Choroid plexus epithelial cell (primary cell): ENCODE measurements at places on chromosomes 5 and 9.

- DNase-seq, result no peak
Measured at GRCh38 chr5:54859316-54859715, 126.1 kb downstream of the ESM1 start.

DNA sequence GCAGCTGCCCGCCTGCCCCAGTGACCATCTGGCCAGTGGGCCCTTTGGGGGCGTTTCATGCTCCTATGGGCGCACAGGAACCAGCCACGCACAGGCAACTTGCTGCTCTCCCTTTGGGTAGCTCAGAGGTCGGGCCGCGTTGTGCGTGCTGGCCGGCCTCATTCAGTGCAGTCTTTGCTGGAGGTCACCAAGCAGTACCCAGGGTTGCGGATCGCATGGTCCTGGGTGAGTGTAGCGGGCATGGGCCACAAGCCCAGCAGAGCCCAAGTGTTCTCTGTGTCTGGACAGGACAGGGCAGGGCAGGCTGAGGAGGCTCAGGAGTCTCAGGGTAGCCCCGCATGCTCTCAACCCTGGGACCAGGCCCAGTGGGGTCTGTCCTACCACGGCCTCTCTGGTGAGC is 9.9 kb upstream of the MRNIP start:
- no peak for DNase-seq

DNA sequence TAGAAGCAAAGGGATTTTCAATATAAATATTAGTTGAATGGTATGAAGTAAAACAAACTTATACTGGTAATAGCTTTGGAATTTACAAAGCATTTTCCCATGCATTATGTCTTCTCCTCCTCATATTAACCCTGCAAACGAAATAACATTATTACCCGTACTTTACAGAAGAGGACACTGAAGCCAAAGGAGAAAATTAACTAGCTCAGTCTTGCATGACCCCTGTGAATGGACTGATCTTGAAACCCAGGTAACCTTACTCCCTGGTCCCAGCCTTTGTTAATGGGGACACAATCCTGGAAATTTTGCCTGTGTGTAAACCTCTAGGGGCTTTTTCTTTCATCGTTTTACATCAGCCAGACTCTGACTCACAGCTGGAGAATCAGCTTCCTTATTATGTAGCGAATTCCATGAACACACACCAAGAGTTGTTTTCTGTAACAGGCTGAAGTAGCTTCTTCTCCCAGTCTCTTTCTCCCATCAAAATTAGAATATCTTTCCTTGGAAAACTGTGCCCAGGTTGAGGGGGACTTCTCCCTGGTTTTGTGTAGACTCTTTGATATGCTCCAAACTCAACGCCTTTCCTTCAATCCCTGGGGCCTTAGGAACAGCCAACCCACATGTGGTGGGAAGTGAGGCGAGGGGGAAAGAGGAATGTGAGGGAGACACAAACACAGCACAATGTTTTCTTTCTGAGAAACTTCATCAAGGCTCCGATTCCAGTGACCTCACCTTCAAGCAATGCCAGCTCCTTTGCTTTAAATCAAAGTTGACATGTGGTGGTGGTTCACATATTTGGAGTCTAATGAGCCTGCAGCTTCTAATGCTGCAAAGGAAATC is 480.9 kb upstream of the PAPPA start:
- DNase-seq, result peak; percentile 98

DNA sequence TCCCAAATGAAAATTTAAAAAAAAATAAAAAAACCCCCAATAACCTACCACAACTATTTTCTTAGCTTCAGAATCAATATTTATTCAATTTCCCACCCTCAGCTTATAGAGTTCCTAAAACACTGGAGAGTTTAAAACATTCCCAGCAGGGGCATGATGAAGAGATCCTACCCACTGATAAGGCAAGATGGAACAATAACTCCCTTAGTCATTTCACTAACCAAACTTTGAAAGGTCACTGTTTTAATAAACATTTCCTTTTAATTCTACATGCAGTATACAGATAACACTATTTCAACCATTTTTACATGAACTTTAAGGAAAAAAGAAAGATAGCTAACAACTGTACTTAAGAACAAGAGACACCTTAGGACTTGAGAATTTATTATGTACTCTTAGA is 34.9 kb upstream of the ACOT12 start:
- DNase-seq, result peak; percentile 39

- peak; percentile 13 for DNase-seq
Measured at GRCh38 chr9:20524776-20525175, 97.5 kb downstream of the MLLT3 start.

GRCh38 chr5:14313986-14314690 is 171.0 kb downstream of the TRIO start:
- DNase-seq, result no peak

DNA sequence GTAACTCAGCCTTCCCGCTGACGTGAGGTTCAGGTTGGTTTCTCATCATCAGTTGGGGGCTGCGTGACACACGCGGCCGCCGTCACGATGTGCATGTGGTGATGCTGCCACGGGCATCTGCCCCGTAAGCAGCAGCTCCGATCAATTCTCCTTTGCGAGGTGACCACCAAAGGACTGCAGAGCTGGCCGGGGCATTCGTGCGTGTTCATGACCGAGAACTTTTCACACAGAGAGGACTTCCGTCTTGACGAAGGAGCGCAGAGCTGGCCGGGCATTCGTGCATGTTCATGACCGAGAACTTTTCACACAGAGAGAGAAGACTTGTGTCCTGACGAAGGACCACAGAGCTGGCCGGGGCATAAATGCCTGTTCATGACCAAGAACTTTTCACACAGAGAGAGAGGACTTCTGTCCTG is 3.8 kb upstream of the LCN1 start:
- no peak for DNase-seq

GRCh38 chr9:14652729-14653377 is 40.4 kb downstream of the ZDHHC21 start:
- peak; percentile 74 for DNase-seq

- no peak for DNase-seq
Measured at GRCh38 chr5:34013547-34013946, 5.7 kb upstream of the AMACR start.

DNA sequence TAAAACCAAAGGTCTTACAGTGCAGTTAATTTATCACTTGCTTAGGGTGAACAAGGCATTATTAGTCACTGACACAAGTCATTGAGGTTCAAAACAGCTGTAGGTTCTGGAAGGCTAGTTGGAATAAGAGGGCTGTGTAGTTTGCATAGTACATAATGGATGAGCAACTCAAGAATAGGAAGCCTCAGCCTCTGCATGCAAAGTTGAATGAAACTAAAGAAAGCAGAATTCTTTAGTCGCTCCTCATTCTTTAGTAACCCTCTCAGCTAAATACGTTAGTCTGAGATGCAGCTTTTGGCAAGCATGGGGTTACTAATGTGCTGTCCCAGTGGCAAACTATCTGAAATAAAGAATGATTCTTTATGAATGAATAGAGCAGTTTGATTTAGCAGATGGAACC is 74.2 kb downstream of the ADGRV1 start:
- no peak for DNase-seq

DNA sequence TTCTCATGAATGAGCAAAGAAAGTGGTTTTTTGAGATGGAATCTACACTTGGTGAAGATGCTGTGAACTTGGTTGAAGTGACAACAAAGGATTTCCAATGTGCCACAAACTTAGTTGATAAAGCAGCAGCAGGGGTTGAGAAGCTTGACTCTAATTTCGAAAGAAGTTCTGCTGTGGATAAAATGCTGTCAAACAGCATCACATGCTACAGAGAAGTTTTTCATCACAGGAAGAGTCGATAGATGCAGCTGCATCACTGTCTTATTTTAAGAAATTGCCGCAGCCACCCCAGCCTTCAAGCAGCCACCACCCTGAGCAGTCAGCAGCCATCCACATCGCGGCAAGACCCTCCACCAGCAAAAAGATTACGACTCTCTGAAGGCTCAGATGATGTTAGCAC is 78.6 kb downstream of the TRIO start:
- DNase-seq, result no peak

GRCh38 chr9:91530829-91531228 is 107.2 kb upstream of the NFIL3 start:
- peak; percentile 46 for DNase-seq

DNA sequence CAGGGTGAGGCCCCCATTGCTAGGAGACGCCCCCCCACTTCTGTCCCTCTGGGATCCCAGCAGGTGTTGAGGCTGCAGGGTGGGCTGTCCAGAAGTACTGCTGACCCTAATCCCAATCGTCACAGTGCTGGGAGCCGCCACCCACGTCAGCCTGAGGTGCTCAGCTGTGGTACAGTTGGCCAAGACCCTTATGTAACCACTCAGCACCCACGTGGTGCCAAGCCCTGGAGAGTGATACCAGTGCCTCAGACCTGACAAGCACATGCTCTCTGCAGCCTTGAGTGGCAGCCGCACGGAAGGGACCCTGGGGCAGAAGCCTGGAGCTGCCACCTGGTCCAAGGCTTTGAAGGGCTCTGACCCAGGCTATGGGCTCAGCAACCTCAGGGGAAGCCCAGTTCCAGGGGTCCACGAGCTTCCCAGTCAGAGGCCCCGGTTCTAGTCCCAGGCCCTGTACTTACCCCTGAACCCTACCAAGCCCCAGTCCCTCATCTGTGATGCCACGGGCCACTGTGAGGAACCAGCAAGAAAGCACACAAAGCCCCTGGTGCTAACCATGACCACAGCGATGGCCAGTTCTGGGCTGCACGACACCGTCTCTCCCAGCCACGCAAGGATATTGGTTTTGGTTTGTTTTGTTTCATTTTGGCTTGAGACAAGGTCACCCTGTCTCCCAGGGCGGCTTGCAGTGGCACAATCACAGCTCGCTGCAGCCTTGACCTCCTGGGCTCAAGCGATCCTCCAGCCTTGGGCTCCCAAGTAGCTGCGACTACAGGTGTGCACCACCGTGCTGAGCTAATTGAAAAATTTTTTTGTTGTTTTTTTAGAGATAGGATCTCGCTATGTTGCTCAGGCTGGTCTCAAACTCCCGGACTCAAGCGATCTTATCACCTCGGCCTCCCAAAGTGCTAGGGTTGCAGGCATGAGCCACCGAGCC is 50.7 kb downstream of the DBH start:
- no peak for DNase-seq

- peak; percentile 89 for DNase-seq
Measured at GRCh38 chr5:143205386-143205785, 198.1 kb downstream of the NR3C1 start.

GRCh38 chr5:158816011-158816696 is 283.6 kb downstream of the EBF1 start:
- DNase-seq, result no peak

GRCh38 chr5:74767579-74767913 is 497 bp downstream of the NSA2 start:
- peak; percentile 69 for DNase-seq

DNA sequence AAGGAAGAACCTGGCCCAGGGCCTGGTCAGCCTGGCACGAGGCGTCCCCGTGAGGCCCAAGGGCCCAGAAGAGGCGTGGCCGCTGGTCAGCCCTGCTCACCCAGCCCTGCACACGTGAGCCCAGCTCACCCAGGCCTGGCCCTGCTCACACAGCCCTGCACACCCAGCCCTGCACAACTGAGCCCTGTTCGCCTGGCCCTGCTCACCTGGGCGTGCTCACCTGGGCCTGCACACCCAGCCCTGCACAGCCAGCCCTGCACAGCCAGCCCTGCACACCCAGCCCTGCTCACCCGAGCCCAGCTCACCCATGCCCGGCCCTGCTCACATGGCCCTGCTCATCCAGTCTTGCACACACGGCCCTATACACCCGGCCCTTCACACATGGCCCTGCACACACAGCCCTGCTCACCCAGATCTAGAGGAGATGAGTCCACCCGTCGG is 2.1 kb downstream of the ZDHHC11 start:
- no peak for DNase-seq

DNA sequence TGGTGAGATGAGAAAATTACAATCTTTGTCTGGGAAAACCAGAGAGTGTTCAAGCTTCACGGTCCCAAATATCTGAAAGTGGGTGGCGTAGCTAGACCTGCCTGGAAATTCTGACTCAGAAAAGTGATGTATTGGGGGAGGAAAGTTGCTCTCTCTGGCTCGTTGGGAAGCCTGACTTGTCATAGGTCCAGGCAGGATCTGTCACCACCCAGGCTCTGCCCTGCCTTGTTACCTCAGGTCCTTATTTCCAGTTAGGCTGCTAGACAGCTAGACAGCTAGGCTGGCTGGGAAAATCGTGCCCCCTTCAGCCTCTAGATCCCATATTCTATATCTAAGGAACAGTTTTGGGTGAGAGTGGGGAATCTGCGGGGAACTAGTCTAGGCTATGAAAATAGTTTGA is 41.0 kb upstream of the HCN1 start:
- no peak for DNase-seq

GRCh38 chr9:99966716-99967115 is 60.3 kb downstream of the STX17 start:
- peak; percentile 55 for DNase-seq

GRCh38 chr9:93549611-93550010 is 26.8 kb upstream of the PHF2 start:
- no peak for DNase-seq

- peak; percentile 43 for DNase-seq
Measured at GRCh38 chr9:80561526-80561925, 989.8 kb downstream of the TLE4 start.

GRCh38 chr5:151115272-151115905 is 34.6 kb upstream of the TNIP1 start:
- peak; percentile 74 for DNase-seq

GRCh38 chr9:16119261-16120230 is 566.7 kb downstream of the CCDC171 start:
- peak; percentile 92 for DNase-seq

- no peak for DNase-seq
Measured at GRCh38 chr5:76134003-76134402, 50.8 kb downstream of the SV2C start.

GRCh38 chr5:95216136-95216955 is 68.5 kb downstream of the MCTP1 start:
- peak; percentile 5 for DNase-seq

DNA sequence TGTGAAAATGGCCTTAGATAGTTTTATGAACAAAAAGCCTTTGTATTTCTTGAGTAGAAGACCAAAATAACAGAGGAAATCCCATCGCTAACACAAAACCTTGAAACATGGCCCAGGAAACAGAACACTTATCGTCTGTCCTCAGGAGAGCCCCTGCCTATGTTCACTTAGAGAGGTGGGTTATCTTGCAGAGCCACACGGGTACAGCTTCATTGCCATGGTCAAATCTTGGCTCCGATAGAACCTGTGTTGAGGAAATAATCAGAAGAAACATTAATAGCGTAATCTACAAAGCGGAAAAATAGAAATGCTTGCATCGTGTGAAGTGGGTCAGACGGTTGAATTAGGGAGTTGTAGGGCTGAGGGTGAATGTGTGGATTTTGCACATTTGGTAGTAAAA is 216.1 kb downstream of the MAST4 start:
- DNase-seq, result no peak

- DNase-seq, result peak; percentile 94
Measured at GRCh38 chr5:96344678-96345577, 88.1 kb downstream of the PCSK1 start.

GRCh38 chr9:36891341-36891811 is 142.7 kb downstream of the PAX5 start:
- no peak for DNase-seq

- no peak for DNase-seq
Measured at GRCh38 chr9:121707477-121708424, 56.3 kb downstream of the DAB2IP start.
